ENCODE measurements at places on chromosomes 1 and 21.

GRCh38 chr1:41773144-41773591 is 145.6 kb downstream of the HIVEP3 start:
- no peak for DNase-seq

DNA sequence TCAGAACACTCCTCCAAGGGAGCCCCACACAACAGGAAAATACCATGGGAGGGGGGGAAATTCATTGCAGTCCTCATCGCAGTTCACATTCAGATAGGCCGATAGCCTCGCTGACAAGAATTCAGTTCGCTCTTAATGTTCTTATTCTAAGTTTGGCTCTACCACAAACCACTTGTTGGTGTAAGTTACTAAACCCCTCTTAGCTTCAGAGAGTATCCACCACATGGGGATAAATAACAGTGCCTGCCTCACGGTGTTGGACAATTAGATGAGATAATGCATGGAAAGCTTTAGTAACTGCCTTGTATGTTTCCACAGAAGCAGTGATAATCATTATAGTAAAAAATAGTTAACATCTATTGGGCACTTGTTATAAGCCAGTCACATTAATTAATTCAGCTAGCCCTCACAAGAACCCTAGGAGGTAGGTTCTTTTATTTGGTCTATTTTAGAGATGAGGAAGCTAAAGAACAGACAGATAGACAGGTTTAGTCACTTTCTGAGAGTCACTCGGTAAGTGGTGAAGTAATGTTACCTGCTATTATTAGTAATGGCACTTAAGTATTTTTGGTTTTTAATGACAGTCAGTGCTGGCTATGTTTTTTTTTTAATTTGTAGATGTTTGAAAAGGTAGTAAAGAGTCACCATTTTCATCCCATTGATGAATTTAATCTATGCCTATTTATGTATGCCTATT is 10.1 kb downstream of the VAV3 start:
- DNase-seq, result no peak

DNA sequence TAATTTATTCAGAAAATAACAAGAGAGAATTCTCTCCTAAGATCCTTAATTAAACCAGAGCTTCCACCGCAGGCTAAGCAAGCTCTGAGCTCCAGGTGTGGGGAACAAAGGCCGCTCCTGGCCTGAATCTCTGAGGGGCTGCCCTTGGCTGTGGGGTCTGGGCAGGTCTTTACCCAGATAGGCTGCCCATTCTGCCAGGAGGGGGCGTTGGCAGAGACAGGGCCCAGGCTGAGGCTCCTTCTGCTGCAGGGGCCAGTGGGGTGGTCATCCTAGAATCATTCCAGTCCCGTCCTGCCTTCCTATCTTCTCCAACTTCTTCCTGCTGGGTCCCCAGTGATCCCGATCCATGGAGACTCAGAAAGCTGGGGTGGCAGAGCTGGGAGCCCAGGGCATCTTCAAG is 82.9 kb upstream of the POU3F1 start:
- no peak for DNase-seq

DNA sequence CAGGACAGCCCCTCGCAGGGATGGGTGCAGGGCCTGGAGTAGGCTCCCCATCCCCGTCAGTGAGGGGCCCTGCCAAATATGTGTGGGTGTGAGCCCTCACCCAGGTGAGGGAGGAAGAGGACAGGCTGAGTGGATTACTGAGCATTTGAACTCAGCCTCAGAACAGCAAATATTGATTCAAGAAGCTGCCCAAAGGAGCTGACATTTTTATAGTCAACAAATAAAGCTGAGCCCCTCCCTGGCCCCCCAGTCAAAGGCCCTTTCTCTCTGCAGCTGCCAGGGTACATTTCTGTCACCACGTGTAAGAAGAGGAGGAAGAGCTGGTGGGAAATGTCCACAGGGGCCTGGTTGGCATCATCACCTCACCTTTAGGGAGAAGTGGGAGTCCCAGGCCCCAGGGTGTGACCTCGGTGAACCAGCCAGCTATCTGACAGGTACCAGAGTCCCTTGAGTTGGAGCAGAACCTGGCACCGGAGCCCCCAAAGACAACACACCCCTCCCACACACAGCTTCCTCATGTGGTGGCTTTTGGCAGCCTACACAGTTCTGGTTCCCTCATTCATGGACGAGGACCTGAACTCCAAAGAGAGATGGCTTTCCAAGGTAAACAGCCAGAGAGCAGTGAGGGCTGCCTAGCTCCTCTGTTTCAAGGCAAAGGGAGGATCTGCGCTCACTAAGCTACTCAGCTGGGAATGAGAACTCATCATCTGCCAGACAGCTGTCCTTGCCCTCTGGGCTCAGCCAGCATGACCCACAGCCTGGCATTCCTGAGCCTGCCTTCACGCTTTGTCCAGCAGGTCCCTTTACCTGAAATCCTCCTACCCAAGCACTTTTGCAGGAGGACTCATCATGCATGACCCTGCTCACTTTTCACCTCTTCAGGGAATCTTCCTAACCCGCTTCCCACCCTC is 43.0 kb upstream of the TENT5C start:
- no peak for DNase-seq

DNA sequence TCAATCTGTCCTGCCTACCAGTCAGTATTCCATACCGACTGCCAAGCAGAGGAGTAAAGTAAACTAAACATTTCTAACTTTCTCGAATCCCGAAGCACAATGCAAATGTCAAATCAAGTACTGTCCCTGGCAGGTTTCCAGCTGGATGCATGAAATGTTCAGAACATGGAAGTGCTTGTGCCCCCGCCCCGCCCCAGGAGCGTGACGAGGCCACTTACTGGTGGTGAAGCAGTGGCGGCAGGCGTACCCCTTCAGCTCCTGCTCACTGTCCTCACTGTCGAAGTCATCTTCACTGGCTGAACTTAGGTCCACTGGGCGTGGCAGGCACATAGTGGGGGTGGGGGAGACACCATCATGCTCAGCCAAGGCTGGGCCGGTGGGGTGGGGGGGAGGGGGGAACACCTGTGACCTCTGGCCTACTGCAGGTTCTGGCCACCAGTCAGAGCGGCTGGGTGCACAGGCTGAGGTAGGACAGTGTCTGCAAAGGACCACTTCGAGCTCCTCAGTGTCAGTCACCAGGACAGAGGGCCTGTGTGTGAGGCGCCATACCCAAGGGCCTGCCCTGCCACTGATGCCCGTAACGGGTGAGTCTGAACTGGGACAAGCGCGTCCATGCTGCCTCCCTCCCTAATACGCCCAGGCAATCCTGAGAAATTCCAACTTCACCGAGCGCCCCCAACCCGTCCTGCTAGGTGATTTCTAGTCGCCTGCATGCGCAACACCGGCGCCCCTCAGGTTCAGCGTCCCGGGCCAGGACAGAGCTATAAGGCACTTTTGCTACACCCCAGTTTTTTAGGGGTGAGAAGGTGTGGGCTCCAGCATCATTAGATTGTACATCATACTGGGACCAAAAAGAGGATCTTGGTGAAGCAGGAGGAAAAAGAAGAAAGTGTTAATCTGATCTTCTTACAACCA is 46.9 kb downstream of the SLC45A1 start:
- no peak for DNase-seq

DNA sequence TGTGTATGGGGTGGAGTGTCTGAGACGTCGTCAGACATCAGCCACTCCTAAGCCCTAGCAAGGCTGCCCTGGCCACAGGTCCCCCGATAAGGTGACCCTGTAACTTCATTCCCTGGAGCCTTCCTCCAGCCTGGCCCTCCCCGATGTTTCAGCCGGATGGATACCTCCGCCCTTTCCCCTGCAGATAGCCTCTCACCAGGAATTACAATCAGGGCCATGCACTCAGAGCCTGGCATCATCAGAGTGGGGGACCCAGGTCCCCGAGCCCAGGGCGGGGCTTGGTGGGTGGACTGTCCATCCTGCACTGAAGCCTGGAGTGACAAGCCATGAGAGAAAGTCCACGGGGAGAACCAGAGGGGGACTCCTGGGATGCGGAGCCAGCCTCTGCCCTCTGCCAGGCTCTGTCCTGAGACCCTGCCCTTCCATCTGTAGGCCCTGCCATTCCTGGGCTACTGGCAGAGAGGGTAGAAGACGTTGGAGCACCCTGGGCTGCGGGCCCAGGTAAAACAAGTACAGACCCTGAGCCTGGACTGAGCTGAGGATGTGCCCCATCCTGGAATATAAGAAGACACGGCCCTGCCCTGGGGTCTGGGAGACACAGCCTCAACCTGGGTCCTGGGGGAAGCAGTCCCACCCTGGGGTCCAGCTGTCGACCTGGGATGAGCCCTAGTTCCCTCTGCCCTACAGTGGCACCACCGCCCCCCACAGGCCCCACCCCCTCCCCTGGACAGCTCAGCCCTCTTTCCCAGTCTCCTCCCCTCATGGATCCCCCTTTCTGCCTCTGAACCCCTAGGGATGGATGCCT is 16.8 kb upstream of the ARF1 start:
- no peak for DNase-seq

- no peak for DNase-seq
These were observed 3.7 kb upstream of the JAM2 start for GRCh38 chr21:25635310-25635709.

GRCh38 chr1:187759825-187760333 is 931.1 kb downstream of the PLA2G4A start:
- no peak for DNase-seq

DNA sequence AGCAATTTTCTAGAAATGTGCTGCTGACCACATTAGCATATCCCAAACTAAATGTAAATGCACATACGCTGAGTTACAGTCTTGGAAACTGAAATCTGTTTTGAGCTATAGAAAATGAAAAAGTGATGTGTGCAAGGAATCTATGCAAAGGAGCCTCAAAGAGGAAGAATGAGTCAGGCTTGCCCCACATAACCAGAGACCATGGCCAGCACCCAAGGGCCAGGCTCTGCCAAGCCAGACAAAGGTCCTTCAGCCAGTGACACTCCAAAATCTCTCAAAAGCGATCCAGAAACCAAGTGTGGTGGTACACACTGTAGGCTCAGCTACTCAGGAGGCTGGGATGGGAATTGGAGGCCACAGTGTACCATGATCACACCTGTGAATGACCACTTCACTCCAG is 195.2 kb downstream of the TOMM20 start:
- DNase-seq, result no peak

DNA sequence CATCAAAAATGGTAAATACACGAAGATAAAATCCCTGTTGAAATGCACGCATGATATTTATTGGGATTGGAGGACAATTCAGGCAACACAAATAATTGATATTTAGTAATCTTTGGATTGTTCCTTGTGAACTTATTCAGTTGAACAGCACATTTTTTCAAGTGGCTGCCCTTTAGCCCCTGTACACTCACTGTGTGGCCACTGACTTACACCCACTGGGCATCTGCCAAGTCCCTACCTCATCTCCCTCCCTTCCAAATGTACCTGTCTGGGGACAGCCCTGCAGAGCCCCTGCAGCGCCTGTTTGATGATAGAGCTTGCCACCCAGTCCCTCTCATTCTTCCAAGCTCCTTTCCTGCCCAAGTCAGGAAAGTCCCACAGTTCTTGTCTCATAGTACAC is 154.3 kb downstream of the GLUL start:
- DNase-seq, result no peak

DNA sequence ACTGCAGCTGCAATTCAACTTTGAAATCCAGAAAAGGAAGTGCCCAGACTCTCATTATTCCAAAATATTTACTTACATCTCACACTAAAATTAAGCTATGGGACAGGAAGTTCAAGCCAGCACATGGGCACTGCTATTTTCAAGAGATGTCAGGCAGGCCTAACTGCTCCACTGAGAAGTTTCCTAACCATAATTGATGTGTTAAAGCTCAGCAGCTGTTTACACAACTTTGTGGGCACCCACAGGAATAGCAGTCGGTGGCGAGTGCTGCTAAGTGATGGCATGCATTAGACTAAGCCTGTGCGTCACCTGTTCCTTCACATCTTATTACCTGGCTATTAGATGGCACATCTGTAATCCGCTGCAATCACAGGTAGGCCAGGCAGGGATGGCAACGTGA is 303.3 kb upstream of the DAB1 start:
- no peak for DNase-seq

DNA sequence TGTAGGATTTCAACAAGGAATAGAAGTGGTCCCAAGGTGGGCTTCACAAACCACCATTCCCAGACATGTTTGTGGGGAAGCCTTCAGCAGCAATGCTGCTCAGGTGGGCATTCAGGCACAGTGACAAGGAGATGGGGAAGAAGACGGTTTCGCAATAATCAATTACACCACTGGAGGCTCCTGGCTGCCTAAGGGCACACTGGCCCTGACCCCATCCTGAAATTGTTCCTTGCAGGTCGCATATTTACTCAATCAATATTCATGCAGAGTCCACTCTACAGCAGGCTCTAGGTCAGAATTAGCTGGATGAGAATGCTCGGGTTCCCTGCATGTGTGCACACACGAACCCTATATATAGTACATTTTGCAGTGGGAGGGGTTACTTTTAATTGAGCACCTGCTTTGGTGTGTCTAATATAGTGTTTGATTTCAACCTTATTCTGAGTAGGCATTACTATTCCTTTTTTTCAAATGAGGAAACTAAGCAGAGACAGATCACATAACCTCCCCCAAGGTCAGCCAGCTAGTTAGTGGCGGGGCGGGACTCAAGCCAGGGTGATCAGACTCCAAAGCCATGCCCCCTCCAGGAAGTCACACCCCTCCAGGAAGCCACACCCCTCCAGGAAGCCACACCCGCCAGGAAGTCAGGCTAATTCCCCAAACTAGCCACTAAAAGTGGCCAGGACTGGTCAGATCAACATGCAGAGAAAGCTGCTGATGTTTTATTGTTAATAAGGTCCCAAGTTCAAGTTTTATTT is 106.5 kb downstream of the HLCS start:
- no peak for DNase-seq

DNA sequence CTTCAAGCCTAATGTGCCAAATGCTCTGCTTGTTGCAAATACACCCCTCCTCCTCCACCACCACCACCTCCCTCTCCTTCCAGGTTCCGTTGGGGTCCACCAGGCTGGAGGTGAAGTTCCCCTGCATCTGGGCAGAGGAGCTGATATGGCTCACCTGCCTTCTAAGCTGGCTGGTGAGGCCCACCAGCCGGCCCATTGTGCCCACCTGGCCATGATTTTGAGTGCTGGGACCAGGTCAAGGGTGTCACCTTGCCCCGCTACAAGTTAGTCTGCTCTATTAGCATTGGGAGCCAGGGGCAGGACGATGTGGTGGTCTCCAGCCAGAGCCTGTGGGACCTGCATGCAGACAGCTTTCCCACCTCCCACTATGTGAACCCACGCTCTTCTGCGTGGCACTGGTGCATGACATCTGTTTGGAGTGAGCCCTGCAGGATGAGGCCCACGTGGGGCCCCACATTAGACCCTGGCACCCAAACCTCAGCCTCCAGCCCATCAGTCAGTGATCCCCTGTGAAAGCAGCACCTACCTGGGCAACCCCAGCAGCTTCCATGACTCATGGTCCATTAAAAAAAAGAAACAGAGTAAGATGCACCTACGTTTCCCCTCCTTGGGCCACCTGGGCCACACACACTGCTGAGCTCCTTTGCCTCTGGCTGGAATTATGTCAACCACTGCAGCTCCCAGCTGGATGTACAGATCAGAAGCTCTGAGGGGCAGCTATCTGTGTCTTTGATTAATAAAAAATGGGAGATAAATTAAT is 15.6 kb upstream of the CDCP2 start:
- DNase-seq, result no peak

Measured in NCI-H2081 treated with DMSO at 0.1 percent for 48 hours (cell line).